Esophagus squamous epithelium (tissue), 5 donors: ENCODE measurements at places on chromosomes 13 and 19. TPM values are rescaled to one million over a fixed set of nuclear protein-coding genes. Genes with fewer than 3 reads are reported as not detected.

PRSS57 gene
- not detected for total RNA-seq

PLK5 gene
- total RNA-seq, result 0.66 TPM

STOML3 gene
- total RNA-seq, result not detected

MCEMP1 gene
- not detected for total RNA-seq

GNA15 gene
- total RNA-seq, result 186 TPM

ERICH6B gene
- not detected for total RNA-seq

TEKTIP1 gene
- total RNA-seq, result 0.95 TPM

MYPOP gene
- 3.8 TPM for total RNA-seq

LILRA5 gene
- total RNA-seq, result not detected

ZBTB45 gene
- 9.3 TPM for total RNA-seq
